ENCODE measurements at places on chromosomes 2 and 18.

DNA sequence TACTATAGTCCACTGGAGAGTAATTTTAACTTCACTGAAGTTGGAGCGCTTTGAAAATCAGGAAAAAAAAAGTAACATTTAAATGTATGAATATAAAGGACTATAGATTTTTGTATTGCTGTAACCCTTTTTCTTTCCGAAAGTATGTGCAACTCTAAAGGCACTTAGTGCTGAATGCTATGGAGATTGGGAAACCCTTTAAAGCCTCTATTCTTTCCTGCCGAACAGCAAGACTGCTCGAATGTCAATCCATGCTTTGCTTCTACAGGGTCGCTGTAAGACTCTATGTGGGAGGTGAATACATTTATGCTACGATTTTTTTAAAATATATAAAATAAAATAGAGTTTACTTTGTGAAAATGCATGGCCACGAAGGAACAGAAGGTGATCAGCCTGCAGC, 825 bp downstream of the GRB14 start:
- DNase-seq = no peak

- no peak for DNase-seq
Measured at GRCh38 chr2:219207134-219207883, 727 bp downstream of the ZFAND2B start.

DNA sequence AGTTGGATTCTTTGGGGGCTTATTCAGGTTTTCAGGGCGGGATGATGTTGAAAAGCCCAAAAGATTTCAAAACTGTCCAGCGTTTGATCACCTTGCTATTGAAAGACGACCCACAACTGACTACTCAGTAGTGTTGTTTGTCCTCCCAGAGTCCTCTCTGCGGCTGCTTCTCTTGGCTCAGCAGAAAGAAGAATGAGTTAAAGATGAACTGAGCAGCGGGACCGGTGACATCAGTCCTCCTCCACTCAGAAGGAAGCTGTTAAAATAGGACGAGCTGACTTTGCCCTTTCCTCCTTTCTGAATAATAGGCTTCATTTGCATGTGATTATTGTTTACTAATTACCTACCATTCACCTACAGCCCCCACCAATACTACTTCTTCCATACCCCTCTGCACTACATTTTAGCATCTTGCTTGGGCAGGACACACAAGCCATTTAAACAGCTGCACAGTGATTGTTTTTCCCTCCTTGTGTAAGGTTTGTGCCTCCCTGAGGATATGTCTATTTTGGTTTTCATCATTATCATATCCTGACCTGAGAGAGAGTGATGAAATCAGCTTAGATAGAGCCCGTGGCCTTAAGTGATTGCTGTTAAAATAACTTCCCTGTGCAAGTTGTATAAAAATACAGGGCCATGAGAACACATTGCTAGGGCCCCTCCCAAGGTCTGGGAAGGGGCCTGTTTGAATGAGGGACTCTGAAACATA, 261.8 kb downstream of the FHOD3 start:
- no peak for DNase-seq

GRCh38 chr2:131067465-131068125, 25.7 kb downstream of the FAM168B start:
- DNase-seq = no peak

DNA sequence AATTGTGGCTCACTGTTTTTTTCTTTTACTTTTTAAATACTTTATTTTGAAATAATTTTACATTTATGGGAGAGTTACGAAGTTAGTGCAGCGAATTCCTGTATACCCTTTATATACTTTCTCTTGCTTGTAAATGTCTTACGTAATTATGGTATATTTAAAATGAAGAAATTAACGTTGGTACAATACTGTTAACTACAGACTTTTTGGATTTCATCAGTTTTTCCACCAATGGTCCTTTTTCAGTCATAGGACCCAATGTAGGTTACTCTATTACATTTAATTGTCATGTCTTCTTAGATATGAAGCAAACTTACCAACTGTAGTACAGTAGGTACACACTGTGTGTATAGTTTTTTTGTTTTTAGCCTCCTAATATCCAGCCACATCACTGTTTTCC, 76.3 kb downstream of the BOLA3 start:
- DNase-seq = no peak

- DNase-seq = no peak
Measured at GRCh38 chr2:188303363-188304031, 11.8 kb downstream of the GULP1 start.

DNA sequence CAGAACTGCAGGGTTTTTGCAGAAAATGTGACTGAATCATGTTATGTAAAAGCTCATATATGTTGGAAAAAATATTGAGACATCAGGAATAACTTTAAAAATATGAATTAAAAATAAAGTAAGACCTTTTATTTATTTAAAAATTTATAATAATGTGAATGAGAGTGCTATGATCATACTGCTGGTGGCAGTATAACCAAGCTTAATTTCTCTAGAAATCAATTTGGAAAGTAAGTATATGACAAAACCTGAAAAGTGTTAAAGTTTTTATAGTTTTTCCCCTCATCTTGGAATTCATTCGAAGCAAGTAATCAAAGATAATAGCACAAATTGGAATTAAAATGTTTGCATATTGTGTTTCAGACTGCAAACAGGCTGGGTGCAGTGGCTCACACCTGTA, 7.5 kb downstream of the SLC39A10 start:
- DNase-seq = no peak

DNA sequence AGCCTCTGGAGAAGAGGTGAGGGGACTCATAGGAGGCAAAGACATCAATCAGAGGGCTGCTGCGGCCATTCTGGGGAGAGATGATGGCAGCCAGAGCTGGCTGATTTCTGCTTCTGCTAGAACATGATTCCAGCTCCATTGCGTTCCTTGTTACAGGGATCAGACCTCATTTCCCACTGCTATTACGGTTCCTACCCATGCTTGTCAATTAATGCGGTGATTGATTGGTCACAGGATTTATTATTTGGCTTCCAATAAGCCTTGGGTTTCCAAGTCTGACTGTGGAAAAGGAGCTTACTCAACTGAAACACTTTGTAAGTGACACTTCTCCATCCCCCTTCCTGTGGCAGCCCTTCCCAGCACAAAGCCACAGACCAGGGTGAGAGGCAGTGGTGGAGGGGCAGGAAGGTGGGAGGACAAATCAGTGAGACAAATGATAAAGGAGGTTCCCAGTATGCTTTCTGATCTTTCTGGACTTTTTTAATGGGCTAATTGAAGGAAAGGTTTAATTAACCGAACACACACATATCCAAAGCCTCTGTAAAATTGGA, 26.8 kb upstream of the CTLA4 start:
- DNase-seq = no peak

DNA sequence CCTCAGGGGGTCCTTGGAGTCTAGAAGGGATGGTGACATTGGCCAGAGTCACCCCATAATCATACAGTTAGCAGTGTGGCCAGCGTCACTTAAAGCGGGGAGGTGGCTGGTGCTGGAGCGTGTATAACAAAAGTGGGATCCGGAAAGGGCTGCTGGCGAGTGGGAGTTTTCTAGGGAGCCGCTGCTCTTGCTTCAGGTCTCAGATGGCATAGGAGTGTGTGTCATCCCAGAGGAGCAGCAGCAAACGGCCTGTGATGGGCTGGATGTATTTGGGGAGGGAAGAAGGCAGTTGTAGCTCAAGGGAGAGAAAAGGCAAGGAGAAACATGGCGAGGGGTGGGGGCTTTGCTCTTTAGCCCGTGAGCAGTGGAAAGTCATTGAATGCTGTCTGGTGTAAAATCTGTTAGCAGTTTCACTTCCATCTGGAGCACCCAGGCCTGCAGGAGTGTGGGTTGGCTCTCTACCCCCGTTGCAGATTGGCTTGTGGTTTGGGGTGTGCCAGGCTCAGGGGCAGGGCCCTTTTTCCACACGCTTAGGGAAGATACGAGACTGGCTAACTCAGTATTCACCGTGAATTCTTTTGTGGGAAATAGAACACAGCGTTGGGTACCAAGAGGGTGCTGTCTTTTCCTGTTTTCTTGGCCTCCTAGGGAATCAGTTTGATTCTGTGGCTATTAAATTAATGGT, 120.5 kb downstream of the AGAP1 start:
- DNase-seq = no peak

GRCh38 chr2:3405307-3405706, 25.8 kb downstream of the TRAPPC12 start:
- no peak for DNase-seq

DNA sequence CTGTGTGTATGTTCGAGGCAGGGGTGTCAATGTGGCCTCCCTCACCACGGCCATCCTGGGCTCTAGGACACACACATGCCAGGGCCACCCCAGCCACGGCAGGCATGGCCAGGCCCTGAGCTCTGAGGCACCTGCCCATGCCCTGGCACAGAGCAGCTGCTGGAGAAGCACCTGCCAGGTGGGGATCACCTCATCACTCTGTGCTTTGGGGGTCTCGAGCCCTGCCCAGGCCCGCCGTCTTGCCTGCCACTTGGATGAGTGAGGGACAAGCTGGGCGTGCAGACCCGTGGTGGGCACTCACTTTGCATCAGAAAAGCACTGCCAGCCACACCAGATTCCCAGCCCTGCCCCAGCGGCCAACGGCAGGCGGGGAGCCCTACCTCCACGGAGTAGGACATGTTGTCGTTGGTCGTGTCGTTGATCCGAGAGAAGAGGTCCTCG, 33.1 kb downstream of the KIF1A start:
- no peak for DNase-seq

GRCh38 chr2:223010641-223011040, 41.3 kb upstream of the KCNE4 start:
- DNase-seq = no peak

- DNase-seq = no peak
Measured at GRCh38 chr2:241272303-241273209, 42.9 kb downstream of the HDLBP start.

GRCh38 chr18:14074187-14074586, 58.0 kb downstream of the ZNF519 start:
- no peak for DNase-seq
